ENCODE measurements at places on chromosomes 12 and 14.
A peak's percentile ranks its signal among the peaks of the same experiment; 100 is the strongest.

DNA sequence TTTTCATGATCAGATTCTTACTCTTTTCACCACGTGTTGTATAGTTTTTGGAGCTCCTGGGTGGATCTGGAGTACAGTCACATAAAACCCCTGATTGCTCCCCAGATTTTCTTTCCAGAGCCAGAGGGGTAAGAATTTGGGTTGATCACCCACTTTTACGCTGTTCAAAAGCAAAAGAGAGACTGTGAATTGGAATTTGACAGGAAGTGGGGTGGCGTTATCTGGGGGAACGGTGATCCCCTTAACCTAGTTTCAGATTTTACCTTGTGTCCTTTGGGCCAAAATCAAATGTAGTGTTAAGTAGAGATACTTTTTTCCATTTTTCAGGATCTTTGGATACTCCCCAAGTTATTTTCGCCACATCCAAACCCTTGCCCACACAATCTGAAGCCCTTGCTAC lies 75.6 kb downstream of the TGFB3 start:
- DNase-seq: no peak

- no peak for DNase-seq
These were observed 278.5 kb upstream of the PLEKHG7 start for GRCh38 chr12:92424338-92424737.

- DNase-seq: no peak
These were observed 68.8 kb downstream of the LLPH start for GRCh38 chr12:66061557-66062289.

- no peak for DNase-seq
These were observed 45.1 kb upstream of the HMGA2 start for GRCh38 chr12:65779091-65779642.

- DNase-seq: no peak
These were observed 488.5 kb upstream of the MGAT4C start for GRCh38 chr12:86744547-86745212.

DNA sequence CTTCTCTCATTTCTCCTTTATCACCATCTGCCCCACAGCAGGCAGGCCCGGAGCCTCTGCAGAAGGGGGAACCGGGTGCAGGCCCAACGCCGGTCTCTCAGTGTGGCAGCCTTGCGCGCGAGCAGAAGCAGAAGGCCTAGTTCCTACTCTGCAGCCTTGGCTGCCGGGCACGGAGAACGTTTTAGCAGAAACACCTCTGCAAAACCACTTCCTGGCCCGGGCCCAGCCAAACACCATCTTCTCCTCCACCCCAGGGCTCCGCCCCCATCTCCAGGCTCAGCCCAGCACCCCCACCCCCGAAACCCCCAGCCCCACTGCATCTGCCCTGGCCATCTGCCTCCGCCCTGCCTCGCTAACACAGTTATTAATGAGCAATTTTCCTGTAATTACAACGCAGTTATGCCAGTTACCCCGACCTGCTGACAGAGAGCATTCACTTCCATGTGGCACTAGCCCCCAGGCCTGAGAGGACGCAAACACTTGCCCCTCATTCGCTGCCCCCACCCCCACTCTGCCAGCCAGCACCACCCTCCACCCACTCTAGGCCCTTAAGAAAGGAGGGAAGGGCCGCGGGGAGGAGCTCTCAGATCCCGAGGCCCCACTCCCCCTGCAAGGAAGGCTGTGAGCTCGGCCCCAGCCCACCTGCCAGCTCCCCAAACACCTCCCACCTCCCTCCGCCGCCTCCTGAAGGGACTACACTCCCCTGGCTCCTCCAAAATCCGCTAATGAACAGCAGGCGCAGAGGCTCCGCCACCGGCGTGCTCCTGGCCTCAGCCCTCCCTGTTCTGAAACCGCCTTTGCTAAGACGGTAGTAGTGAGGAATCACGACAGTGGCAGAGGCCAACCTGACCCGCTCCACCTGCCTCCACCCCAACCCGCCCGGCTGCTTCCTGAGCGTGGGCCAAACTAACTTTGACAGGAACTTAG lies 44.7 kb upstream of the FBRSL1 start:
- peak; percentile 92 for DNase-seq

GRCh38 chr14:64438181-64438841 lies 27.0 kb upstream of the AKAP5 start:
- DNase-seq: no peak

DNA sequence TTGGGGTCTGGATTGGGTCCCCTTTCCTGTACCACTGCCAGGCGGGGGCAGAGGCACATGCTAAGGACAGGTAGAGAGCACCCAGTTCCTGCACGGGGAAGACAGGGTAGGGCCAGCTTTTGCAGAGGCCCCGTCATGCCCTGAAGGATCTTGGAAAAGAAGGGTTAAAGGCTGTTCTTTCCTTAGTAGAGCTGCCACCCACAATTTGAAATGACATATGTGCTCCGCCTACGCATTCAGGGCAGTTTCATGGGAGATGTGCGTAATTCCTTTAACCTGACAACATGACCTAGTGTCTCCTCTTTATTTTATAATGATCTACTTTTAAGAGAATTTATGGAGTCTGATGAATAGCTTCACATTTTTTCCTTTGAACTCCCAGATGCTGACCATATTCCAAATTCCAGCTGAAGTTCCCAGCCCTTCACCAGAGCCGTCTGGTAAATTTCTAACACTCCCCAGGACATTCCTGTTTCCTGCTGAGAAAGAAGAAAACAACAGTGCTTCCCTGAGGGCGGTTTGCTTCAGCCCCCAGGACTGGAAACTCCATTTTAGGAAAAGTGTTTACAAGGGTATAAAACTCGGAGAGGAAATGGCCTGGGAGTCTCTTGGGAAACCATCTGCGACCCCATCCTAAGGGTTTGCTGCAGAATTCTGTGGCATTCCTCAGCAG lies 58.9 kb upstream of the PLEKHG3 start:
- DNase-seq: no peak

DNA sequence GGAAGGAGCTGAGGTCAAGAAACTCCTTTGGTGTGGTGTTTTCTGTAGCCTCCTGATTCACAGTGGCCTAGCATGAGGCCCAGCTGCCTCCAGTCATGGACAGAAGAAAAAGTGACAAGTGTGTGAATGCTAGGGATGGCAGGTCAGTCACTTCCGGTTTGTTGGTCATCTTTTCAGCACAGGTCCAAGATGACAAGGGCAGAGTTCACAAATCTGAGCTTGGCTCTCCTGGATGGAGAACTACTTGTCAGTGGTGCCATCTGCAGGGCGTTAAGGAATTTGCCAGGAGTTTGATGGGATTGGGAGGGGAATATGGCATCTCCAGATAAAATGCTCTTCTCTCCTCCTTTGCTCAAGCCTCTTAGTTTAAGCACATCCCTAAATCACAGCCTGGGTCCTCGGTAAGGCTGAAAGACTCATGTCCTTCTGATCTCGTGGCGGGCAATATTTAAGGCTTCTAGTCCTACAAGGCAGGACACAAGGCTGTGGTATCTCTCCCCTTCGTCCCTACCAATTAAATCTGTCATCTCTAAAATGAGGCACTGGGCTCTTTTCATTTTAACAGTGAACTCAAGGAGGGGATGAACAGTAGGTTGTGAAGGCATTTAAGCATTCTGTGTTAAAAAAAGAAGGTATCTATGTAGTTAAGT lies 10.0 kb downstream of the TUBA1B start:
- DNase-seq: peak; percentile 26

GRCh38 chr12:19021240-19021639 lies 108.3 kb upstream of the PLEKHA5 start:
- DNase-seq: no peak

- no peak for DNase-seq
These were observed 120.7 kb upstream of the MYL2 start for GRCh38 chr12:111041091-111041490.

DNA sequence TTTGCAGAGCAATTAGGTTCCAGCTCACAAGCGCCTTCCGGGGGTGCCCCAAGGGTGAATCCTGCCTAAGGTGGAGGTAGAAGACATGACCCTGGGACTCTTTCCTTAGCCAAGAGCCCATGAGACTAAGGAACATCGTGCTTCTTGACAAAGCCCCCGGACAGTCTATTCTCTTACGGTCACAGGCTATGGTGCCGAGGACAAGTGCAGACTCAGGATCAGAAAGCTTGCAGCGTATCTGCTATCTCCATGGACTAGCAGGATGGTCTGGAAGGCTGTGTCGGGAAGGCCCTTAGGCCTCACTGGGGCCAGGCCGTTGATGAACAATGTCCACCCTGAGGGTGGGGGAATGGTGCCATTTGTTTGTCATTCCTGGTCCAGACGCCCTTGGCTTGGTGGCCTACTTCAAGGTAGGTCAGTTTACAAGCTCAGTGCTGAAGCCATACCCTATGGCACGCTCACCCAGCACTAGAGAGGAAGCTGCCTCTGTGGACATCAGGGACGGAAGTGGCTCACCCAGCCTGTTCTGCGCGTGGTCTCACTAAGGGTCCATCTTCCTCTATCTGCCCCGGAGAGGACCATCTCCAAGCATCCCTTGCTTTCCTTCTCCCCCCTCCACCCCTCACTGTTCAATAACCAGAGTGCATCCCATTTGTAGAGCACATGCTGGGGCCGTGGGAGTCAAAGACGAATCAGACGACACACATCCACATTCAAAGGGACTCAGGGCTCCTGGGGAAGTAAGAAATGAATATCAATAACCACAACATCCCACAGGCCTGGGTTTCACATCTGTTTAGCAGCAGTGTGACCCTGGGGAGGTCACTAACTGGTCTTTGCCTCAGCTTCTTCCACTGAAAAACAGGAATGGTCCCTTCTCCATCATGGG lies 45.0 kb upstream of the IQSEC3 start:
- DNase-seq: no peak

- DNase-seq: no peak
These were observed 315.4 kb downstream of the DPF3 start for GRCh38 chr14:72578514-72578913.

- DNase-seq: peak; percentile 80
These were observed 2.5 kb downstream of the C12orf57 start for GRCh38 chr12:6946033-6946919.

DNA sequence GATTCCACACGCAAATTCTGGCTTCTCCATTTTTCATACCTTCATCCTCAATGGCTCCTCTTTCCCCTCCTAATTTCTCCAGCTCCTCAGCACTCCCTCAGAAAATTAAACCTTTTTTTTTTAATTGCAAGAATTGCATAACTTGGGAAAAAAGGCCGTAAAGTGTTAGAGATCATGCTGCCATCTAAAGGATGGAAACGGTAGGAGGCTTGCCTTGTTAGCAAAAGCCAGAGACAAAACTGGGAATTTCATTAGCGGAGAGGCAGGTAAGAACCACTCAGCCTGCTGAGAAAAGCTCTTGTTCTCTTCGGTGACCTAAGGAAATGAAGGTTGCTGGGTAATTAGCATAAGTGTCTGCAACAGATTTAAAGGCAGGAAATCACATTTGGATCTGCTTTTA lies 204.3 kb downstream of the AEBP2 start:
- no peak for DNase-seq

DNA sequence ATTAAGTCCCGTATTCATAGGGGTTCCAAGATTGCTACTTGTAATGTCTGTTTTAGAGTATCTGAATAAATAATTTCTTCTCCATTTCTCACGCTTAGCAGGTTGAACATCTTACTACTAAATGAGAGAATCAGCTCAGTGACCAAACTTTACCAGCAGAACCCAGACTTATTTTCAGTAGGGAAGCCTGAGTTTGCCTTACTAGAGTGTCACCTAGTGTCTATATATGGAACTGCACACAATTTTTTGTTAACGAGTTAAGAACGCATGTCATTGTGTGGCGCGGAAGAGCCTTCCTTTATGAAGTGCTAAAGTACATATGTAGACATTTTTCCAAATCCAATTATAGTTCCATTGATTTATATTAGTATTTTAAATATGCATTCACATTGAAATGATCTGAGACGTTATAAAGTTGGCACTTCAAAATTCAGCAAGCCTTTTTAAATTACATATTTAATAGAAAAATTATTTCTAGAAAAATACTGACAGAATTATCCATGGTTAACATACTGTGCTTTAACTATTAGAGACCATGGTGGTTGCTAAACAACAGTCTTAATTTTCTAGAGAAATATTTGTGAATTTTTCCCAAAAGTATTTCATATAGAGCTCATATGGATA lies 88.3 kb downstream of the RPS29 start:
- DNase-seq: peak; percentile 78

Data from OCI-LY7 (cell line).